CD4-positive, alpha-beta T cell treated with Interleukin-2 at 100 ng/mL for 4 hours (primary cell): ENCODE measurements at places on chromosomes 1 and 21.

DNA sequence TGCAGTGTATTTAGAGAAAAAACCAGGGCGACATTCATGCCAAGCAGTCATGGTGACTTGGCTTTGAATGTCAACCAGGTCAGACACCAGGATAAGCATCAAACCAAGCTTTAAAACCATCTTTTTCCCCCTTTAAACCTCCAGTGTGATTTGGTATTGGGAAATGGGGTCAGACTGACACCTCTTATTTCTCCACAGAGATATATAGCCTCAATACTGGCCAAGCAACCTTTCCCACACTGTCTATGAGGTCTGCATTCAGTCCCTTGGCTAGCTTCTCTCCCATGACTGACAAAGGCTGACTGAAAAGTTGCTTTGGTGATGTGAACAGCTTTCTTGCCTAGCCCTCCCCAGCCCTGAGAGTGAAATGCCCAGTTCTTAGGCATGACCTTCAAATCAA lies 21.7 kb downstream of the GPR3 start:
- no peak for DNase-seq

- DNase-seq, result no peak
Measured at GRCh38 chr1:243416495-243416894, 160.7 kb downstream of the SDCCAG8 start.

- no peak for DNase-seq
Measured at GRCh38 chr1:179742717-179743678, at the start of gene FAM163A. FAM163A (plus strand) TSS chr1:179743291; CDS start chr1:179813098, 69,807 bp downstream.

DNA sequence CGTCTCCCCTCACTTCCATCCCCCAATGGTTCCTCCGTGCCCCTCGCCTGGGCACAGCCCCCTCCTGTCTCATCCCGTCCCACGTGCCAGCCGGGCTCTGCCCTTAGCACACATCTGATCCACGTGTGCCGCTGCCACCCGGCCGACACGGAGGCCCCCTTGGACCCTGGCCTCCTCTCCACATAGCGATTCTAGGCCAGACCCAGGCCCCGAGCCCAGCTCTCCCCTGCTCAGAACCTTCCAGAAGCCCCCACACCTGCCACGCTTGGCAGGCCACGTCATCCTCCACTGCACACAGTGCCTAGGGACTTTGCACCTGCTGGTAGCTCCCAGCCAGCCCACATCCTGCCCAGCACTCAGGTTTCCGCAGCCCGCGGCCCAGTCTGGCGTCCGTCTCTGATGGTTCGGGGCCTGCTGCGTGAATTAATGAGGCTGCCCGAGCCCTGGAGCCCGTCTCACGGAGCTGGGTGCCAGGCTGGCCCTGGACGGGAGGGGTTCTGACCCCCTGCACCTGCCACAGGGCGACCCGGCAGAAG lies 20.1 kb downstream of the PLCH2 start:
- peak; percentile 28 for DNase-seq

GRCh38 chr1:234666761-234667160 lies 56.8 kb upstream of the IRF2BP2 start:
- no peak for DNase-seq

DNA sequence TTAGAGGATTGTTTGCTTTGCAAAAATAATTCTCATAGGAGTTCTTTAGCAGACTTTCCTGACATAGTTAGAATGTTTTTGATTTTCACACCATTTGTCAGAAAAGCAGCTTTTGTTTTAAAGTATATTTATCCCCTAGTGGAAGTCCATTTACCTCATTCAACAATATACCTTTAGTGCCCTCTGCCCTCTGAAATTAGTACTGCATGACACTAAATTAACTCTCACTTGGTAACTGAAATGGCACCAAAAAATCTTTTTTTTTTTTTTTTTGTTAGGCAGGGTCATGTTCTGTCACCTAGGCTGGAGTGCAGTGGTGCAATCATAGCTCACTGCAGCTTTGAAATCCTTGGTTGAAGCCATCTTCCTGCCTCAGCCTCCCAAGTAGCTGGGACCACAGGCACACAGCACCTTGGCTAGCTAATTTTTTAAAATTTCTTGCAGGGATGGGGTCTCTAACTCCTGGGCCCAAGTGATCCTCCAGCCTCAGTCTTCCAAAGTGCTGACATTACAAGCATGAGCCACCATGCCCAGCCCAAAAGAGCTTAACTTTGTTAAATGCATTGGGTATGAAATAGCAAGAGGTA lies 13.6 kb downstream of the LRRC42 start:
- DNase-seq, result peak; percentile 64
